Activated naive CD8-positive, alpha-beta T cell treated with anti-CD3 and anti-CD28 coated beads, Interleukin-2, amount 50 U/mL, for 16 hours (primary cell): ENCODE measurements at places on chromosomes 4 and X.

DNA sequence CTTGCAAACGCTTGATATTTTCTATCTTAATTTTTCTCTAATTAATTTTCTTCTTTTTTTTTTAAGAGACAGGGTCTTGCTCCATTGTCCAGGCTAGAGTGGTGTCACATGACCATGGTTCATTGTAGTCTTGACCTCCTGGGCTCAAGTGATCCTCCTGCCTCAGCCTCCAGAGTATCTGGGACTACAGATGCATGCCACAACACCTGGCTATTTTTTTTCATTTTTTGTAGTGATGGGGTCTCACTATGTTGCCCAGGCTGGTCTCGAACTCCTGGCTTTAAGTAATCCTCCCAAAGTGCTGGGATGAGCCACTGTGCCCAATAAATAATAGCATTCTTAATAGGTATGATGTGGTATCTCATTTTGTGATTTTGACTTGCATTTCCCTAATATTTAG is 18.2 kb downstream of the SHROOM3 start:
- no peak for DNase-seq

GRCh38 chrX:16892504-16893362 is 22.6 kb upstream of the RBBP7 start:
- DNase-seq: no peak

DNA sequence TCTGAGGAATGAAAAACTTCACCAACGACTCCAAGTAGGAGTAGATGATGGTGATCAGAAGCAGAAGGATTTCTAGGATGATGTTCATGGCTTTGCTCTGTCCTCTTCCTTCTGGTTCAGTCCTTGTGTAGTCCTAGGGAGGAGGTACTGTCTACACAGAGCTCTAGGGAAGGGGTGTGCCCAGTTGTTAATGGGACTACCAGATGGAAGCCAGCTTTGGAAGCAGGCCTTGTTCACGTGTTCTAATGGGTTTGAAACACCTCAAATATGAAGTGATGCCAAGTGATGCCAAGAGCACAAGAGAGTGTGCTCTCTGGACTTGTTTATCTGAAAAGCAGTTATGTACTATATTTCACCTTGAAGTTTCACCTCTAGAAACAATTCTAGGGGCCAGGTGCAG is at the start of gene HSD17B13:
Gene HSD17B13, minus strand, starts transcription at position 129 of the 400 bp plus-strand sequence. Its CDS starts 41 bp downstream, at position 88.
- no peak for DNase-seq

GRCh38 chr4:76246852-76247251 is 4.7 kb upstream of the FAM47E start:
- no peak for DNase-seq

- DNase-seq: no peak
These were observed 309.7 kb upstream of the TENM3 start for GRCh38 chr4:181933471-181933870.

- no peak for DNase-seq
These were observed 43.5 kb upstream of the DDX60 start for GRCh38 chr4:168362025-168362401.

DNA sequence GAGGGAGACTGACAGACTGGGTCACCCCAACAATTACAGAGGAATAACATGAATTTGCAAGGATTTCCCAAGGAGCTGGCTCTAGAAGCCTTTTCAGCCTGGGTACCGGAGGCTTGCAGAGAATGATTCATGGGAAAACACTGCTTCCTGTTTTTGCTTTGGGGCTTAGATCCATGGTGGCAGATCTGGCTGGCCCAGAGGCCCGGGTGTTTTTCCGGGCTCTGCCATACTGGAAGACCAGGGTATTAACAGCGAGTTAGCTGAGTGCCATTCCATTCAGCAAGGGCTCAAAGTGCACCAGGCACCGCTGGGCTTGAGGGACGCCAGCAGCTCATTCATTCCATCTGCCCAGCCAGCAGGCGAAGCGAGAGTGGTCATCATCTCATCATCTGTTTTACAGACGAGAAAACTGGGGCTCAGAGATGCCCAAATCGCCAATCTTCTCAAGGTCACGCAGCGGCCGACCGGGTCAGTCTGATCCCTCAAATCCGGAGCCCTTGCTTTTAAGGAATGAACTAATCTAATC is 1.3 kb downstream of the WDR1 start:
- DNase-seq: no peak
